ENCODE measurements at places on chromosomes 1 and 21.

DNA sequence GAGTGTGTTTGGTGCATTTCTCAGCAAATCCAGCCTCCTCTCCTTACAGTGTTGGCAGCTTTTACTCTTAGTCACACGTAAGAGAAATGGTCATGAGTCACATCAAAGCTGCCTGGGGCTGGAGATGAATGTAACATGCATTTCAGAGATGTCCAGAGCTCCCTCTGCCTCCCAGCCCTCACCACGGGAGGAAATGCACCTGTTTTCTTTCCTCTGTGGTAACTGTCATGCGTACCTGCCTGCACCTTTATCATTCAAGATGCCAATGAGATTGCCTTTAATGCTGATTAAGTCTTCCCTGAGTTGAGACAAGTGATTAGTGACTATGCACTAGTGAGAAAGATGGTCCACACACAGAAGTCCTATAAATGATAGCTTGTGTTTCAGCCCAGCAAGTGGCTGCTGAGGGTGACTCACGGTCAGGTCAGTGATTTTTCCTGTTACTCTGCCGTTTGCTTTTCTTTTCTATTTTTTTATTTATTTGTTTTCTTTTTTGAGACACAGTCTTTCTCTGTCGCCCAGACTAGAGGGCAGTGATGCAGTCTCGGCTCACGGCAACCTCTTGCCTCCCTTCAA is 277.3 kb upstream of the FMN2 start:
- no peak for DNase-seq

GRCh38 chr1:245404527-245404926 is 249.7 kb downstream of the KIF26B start:
- no peak for DNase-seq

- no peak for DNase-seq
These were observed 120.9 kb downstream of the EDEM3 start for GRCh38 chr1:184633785-184634184.

DNA sequence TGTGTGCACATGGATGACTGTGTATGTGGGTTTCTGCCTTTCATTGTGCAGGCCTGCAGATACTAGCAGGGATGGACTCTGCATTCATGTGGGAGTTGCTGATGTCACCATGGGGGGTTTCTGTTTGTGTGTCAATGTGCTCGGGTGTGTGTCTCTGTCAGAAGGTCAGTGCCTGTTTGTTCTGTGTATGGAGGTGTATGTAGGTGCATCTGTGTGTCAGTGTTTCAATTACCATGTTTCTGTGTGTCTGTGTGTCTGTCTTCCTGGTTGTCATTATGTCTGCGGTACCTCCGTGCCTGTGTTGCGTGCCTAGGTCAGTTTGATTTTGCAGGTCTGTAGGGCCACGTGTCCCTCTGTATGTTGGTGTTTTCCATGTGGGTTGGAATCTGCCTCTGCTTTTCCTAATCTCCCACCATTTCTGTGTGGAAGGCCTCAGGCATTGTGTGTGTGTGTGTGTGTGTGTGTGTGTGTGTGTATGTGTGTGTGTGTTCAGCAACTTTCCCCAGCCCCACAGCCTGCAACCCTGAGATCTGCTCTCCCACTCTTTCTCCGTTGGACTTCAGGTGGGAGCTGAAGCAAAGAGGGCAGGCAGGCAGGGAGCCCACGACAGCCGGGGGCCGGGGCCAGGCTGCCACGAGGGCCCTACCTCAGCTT is 36.7 kb upstream of the WASF2 start:
- no peak for DNase-seq

- no peak for DNase-seq
These were observed 102.3 kb downstream of the CDC42BPA start for GRCh38 chr1:227215863-227216510.

DNA sequence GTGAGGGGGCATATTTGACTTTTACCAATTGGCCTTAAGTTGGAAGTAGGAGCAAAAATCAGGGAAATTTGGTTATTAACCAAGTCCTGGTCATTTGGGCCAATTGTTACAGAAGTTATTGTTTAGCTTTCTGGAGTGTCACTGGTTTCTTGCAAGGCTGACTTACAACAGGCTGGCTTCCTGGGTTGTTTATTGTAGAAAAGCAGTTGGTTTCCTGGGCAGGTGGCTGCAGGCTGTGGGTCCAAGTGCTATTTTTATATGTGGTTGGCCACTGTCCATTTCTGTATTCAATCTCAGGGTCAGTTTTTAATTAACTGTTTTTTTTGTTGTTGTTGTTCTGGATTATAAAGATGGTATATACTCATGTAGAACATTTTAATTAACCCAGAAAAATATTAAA is 174.1 kb downstream of the KCNJ6 start:
- no peak for DNase-seq

GRCh38 chr1:204103431-204103741 is 30.5 kb downstream of the SOX13 start:
- DNase-seq, result no peak

- DNase-seq, result no peak
These were observed 5.3 kb downstream of the FTCD start for GRCh38 chr21:46150073-46150472.

DNA sequence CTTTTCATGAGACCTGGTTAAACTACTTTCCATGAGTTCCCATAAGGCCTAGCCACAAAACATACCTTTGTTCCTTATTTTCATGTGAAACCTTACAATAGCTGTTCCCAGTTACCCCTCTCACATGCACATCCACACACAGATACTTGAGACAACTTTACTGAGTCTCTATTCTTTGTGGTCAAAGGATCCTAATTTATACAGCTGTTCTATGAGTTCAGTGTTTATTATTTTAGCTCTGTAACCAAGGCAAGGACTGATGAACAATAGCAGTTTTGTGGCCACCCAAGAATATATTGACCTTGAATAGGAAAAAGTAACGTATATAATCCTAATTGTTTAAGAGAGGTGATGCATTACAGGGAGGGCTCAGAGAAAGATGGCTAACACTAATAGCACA is 160.5 kb upstream of the CACYBP start:
- DNase-seq, result no peak

GRCh38 chr1:11294951-11295350 is 22.0 kb downstream of the UBIAD1 start:
- DNase-seq, result no peak

GRCh38 chr21:40381111-40381510 is 465.8 kb downstream of the DSCAM start:
- DNase-seq, result no peak

DNA sequence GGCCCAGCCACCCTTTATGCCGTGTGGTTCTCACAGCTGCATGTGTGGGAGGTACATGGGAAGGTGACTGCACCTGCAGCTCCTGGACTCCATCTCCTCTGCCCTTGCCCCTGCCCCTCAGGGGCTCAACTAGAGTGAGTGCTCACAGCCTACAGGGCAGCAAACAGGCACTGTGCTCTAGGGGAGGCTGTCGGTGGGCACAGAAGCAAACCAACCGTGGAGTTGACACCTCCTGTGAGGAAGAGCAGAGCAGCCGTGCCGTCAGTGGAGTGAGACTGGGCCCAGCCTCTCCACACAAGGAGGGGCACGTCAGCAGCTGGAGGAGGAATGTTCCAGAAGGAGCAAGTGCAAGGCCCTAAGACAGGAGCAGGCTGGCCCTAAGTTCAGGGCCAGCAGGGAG is 32.7 kb downstream of the BMP8A start:
- no peak for DNase-seq

DNA sequence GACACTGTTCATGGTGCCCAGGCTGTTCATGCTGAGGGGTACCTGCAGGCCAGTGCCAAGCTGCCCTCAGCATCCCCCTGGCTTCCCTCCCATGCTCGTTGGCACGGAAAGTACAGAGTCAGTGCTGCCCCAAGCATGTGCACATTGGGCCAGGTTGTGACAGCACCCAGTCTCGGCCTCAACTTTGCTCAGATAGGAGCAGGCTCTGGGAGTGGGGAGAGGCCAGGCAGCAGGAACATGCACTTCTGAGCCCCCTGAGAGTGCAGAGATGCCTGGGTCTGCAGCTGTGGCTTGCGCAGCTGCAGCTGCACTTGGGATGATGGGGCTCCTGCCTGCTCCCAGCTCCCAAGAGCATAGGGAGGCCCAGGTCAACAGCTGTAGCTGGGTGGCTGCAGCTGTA is 966.4 kb upstream of the NCAM2 start:
- DNase-seq, result no peak

DNA sequence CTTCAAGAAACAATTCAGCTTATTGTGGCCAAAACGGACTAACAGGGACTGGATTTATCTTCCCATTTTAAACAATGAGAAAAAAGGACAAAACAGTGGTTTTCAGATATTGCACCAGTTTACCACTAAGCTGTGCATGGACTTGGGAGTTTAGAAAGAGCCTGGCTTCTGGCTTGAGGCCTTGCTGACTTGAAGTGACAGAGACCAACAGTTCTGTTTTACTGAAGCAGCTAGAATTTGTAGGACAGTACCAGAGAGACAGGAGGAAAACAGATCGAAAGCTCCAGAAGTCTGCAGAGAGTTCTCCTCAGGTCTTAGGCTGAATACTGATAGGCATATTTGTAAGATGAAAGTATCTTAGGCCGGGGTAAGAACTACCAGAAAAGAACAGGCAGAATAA is 20.5 kb downstream of the FCRL4 start:
- no peak for DNase-seq

DNA sequence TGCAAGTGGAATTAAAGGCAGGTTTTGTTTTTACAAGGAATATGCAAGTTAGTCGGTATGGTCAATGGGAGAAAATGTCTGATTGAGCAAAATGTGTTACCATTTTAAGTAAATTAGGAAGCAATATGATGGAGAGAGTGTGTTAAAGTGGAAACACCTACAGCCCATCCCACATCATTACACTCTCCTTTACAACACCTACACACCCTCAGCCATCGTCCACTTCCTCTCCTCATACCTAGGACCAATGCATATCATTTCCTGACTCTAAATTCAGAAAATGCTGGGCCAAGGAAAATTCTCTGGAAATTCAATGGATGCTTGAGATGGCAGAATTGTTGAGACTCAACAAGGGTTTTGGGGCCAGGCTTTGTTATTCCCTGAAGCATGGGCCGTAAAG is 16.4 kb upstream of the CCDC190 start:
- no peak for DNase-seq

GRCh38 chr21:25649146-25649545 is 10.1 kb downstream of the JAM2 start:
- DNase-seq, result no peak

GRCh38 chr1:55156608-55157007 is 58.6 kb downstream of the USP24 start:
- no peak for DNase-seq

GRCh38 chr1:19723874-19724273 is 59.2 kb downstream of the HTR6 start:
- DNase-seq, result no peak

GRCh38 chr1:39995973-39996393 is 41.0 kb downstream of the MFSD2A start:
- no peak for DNase-seq

DNA sequence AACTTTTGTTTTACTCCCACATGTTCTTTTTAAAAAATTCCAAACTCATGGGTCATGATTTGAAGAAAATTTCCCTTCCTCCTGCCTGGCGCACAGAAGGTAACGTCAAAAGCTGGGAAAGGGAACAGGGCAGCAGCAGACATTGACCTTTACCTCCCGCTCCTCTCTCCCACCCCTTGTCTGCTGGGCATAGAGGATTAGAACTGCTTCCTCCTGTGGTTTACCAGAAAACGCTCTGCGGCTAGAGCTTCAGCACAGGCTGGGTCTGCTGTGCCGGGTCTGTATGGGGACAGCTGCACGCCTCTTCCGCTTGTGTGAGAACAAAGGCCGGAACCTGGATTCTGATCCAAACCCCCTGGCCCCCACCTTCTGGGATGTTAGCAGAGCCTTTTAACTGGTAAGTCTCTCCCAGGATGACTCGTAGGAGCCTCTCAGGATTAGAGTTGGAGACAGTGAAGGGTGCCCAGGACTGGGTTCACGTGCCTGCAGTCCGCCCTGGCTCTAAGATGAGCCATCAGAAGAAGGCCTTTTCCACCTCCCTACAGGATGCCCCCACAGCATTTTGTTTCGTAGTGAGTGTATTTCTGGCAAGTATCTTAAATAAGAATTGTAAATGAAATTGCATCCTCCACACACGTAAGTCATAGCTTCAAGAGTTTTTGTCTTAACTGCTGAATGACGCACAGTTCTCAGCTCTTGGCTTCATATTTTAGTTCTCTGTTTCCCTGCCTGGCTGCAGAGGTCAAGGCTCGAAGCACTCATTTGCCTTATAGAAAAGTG is 5.2 kb downstream of the H6PD start:
- no peak for DNase-seq

GRCh38 chr1:110159168-110159567 is 8.9 kb downstream of the SLC6A17 start:
- no peak for DNase-seq

DNA sequence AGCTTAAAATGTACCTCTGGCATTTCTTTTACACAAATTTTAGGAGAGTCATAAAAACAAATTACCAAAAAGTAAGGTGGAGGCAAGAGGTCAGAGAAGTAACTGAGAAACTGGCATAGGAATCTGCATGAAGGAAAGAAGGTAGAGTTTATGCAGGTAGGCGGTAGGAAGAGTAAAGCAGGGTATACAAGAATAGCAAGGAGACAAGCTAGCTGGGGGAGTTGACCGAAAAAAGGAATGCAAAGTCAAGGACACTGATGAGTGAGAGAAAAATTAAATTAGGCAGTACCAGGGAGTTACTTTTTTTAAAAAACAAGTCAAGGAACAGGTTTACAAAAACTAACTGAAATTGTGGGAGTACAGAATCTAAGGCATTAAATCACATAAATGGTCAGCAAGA is 56.0 kb downstream of the FOXJ3 start:
- no peak for DNase-seq

GRCh38 chr1:234980645-234981396 is 147.8 kb downstream of the TOMM20 start:
- no peak for DNase-seq

DNA sequence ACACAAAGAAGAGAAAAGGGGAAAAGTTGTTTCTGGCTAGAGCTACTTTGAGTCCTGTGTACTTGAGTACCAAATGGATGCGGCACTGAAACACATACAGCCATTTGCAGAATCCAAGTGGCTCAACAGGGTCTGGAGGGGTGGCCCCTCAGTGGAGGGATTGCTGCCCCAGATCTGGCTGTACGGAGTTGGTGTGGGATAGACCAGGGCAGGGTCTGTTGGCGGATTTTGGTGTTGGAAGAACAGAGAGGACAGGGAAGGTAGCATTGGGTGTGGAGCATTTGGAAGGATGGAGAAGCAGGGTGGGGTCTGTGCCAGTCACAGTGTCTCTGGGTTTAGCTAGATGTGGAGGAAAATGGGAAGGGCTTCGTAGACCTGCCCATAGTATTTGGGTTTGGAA is 220.5 kb downstream of the CAMTA1 start:
- no peak for DNase-seq

Data from activated T-helper 1 cell treated with anti-CD3 and anti-CD28 coated beads, Interleukin-2, amount 50 U/mL, for 16 hours (primary cell).